ENCODE measurements at places on chromosomes 3 and 15. TPM values are rescaled to one million over a fixed set of nuclear protein-coding genes. Genes with fewer than 3 reads are reported as not detected.

The BTD gene
- total RNA-seq, result 22.5 TPM

The TM4SF1 gene
- total RNA-seq, result 149 TPM

The THPO gene
- total RNA-seq, result 1.2 TPM

The HIGD2B gene
- not detected for total RNA-seq

The GRAMD1C gene
- total RNA-seq, result 3.0 TPM

The BFSP2 gene
- not detected for total RNA-seq

The SH2D7 gene
- not detected for total RNA-seq

The FANCD2OS gene
- not detected for total RNA-seq

The ULK4 gene
- total RNA-seq, result 13.3 TPM

GRCh38 chr15:73996939-73997338 is 2.4 kb downstream of the PML start:
- no peak for DNase-seq

DNA sequence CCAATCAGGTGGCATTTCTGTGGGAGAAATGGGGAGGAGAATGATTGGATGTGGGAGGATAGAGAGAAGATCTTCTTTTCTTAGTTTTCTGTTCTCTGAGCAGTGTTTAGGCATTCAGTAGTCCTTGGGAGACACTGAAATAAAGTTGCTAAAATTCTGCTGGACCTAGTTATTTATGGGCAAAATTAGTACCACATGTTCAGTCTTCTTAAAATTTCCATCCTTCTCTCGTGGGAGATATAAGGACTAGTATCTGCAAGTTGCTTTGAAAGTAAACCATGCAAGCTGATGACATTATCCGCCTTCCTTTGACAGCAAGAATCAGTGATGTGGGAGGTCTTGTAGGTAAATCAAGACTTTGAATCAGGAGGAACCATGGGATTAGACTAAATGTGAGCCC is 19.9 kb upstream of the CHST2 start:
- DNase-seq, result no peak

DNA sequence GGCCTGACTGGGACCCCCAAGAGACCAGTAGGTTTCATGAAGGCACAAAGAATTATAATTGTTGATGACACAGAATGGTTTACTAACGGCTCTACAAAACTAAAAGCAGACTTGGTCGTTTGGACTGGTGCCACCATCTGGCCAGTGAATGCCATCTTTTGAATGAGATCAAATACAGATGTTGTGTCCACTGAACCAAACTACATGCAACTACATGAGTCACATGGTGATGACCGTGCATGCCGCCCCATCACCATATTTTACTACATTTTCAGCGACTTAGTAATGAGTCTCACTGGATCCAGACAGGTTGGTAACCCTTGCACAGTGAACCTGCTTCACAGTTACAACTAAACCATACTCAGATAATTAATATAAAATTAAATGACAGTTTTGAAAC is 803.3 kb downstream of the DIPK2A start:
- no peak for DNase-seq

DNA sequence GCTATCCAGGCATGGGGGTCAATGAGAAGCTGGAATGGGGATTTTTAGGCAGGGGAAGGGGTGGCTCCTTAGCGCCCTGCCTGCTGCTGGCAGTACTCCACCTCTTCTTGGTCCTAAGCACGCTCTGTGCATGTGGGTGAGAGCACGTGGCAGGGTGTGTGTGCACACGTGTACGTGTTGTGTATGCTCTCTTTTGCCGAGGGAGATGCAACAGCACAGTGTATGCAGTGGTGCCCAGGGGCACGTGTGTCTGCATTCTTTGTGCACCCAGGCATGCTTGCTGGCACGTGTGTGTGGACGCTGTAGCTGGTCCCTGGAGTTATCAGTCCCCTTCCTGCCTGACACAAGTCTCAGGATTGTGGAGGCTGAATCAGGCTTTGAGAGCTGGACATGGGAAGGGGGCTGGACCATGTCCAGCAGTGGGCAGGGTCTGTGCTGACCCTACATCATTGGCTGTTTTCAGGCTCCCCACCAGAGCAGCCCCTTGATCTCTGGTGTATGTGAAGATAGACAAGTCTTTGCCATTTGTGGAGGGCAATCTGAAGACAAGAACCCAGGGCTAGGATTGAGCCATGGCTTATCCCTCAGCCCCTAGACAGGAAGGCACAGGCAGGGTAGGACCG is 1.9 kb upstream of the CAMKV start:
- no peak for DNase-seq

DNA sequence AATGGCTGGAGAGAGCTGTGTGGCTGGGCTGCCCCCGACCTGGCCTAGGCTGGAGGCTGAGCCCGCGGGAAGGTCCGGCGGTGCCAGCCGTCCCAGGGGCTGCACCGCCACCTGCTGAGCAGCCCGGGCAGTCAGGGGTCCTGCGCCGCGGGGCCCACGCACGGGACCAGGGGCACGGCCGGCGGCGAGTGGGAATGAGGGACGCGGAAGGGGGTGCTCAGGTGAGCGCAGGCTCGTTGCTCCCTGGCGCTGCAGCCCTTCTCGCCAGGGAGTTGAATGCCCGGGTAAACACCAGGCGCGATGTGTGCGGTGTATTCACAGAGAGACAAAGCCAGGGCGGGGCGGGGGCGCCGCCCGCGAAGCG is 666 bp upstream of the SEMA3F start:
- no peak for DNase-seq

DNA sequence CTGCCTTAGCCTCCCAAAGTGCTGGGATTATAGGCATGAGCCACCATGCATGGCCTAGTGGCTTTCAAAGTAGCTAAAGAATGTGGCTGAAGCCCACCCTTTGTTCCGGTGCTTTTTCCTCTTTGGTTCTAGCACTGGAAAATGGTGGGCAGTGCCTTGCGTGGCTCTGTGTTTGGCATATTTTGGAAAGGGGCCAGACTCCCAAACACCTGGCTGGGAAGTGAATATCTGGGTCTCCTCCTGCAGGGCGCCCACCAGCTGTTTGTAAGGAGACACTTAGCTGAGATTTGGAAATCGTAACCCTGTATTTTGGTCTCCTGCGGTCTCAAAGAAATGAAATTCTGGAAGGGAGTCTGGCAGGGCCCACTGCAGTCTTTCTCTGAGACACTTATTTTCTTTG is 336.4 kb downstream of the IL20RB start:
- no peak for DNase-seq

DNA sequence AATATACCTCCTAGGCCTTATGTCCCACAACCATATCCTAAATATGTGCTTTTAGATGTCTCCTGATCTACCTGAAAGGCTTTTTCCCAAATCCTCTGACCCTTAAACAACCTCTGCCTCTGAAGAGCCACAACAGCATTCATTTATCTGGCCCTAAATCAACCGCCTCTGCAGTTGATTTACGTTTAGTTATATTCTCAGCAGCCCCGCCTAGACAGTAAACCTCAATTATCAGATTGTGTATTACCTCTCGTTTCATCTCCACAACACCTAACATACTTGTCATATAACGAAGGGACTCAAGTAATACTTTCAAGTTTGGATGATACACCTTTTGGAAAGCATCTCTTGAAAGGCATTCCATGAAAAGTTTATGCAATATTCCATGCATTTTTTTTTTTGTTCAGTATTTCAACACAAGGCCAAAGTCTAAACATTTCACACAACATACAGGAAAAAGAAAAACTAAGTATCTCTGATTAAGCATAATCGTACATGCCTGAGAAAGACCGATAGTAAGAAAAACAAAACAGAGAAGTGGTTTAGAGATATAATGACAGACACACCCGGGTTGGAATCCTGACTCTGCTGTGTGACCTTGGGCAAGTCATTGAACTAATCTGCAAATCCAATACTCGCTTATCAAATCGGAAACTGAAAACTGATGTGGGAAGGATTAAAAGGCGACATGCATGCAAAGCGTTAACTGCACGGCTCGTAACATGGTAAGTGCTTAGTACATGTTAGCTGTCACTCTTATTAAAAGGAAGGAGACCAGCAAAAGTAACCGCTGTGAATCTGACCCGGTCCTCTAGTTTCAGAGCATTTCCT is 778 bp downstream of the CRBN start:
- DNase-seq, result no peak

DNA sequence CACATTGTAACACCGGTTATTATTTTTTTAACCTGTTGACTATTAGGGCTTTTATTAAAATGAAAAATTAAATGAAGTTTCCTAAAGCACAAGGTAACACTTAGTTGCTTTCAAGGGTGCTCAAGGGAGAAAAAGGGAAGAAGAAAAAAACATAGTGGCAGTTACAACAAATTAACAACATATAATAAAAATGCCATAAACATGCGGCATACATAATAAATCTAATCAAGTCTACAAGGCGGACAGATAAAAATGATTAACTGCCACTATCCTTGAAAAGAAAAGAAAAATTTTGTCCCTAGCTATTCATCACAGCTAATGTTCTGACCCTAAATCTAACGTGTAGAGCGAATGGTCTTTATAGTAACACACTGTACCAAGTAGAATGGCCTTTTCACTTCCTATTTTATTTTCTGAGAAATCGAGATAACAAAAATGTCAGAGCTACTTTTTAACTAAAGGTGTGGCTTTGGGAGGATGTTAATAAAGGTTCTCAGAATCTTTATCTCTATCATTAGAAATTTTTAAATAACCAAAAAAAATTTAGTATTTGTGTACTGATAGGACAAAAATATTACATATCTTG is 194.9 kb downstream of the FOXP1 start:
- DNase-seq, result no peak

DNA sequence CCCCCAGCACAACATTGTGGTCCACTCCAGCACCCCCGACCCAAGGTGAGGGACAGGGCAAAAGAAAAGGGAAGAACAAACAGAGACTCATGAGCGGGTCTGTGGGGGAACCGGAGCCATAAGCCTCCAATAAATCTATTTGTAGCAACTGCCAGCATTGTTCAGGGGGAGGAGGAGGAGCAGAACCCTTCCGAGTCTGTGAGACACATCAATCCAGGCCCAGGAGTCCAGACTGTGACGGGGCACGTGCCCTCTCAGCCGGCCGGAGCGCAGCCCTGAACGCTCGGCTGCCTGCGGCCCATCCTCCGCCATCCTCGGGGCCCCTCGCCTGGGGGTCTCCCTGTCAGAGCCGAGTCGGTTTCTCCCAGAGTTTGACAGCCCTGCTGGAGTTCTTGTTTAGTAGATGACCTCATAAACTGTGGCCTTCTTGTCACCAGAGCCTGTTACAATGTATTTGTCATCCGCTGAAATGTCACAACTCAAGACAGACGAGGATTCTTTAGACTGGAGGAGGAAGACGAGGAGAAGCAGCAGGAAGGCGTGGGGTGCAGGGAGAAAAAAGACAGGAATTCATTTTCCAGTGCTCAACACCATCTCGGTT is 47.9 kb downstream of the TLE3 start:
- peak; percentile 53 for DNase-seq

DNA sequence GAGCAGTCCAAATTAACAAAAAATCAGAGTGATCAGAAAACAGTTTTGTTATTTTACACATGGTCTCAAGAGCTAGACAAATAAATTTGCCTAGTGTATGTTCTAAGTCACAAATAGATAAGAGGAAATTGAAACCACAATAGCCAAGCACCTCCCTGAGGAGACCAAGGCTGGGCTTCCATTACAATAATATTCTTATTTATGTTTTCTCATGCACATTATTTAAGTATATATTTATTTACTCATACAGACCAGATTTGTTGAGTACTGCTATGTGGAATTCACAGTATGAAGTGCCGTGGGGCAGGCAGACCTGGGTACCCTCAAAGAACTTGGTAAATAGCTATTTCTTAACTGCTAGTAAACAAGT is 242.3 kb upstream of the ICE2 start:
- no peak for DNase-seq

DNA sequence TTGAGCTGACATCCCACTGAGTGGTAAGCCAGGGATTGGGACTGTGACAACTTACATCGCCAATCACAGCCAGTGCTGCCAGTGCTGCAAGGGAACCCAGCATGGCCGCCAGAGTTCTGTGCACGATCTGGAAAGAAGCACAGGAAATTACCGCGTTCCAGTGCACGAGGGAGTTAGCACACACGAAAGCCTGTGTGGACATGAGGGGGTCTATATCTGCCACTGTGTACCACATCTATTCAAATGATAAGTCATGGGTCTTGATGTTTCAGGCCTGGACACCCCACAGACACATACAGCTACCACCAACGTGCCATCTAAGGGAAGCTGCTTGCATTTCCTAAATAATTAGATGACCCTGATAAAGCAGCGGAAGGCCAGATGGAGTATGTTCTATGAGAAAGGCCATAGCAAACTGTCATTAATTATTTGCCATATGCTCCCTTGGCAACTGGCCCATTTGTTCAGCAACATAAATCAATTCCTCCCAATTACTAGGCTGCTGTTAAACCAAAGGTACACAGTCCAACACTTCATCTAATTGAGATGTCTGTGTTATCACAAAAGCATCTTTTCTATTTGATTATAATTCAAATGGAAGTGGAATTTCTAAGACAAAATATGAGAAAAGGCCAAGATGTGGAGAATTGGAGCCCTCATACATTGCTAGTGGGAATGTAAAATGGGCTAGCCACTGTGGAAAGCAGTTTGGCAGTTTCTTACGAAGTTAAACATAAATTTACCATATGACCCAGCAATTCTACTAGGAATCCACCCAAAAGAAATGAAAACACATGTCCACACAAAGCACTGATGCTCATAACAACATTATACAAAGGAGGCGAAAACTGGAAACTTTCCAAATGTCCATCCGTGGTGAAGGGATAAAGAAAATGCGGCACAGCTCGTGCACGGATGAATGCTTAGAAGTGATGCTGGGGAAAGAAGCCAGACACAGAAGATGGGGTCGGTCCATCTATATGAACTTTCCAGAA is 108.3 kb downstream of the OCA2 start:
- no peak for DNase-seq

DNA sequence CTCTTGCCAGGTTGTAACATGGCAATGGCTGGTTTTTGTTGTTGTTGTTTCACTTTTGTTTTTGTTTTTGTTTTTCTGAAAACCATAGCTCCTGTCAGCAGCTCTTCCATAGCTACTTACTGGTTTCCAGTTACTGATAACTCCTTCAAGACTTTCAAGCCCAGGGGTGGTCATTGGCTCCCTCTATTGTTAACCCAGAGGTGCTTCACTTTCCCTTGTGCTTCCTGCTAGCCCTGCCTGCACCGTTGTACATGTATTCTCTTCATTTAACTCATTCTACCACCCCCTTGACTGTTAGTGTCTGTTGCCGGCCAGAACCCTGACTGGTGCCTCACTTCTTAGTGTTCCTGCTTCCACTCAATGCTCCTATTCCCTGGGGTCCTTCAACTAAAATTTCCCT is 4.2 kb upstream of the TRAT1 start:
- no peak for DNase-seq

DNA sequence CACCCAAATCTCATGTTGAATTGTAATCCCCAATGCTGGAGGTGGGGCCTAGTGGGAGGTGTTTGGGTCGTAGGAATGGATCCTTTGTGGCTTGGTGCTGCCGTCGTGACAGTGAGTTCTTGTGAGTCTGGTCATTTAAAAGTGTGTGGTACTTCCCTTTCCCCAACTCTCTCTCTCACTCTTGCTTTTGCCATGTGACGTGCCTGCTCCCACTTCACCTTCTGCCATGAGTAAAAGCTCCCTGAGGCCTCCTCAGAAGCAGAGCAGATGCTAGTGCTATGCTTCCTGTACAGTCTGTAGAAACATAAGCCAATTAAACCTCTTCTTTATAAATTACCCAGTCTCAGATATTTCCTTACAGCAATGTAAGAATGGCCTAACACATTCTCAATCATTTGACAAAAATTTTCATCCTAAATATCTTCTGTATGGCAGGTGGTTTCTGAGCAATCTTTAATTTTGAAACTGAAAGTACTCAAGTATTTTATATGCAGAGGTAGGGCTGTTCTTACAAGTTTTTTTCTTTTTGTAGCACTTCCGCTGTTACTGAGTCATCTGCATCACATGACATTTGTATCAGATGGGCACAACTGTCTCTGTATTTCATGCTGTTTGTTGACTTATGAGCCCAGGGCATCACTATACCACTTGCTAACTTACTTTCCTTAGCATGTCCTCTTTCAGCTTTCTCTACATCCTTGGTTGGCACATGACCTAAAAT is 8.8 kb downstream of the RPL39L start:
- no peak for DNase-seq
